ENCODE measurements at places on chromosomes 7 and 10. TPM values are rescaled to one million over a fixed set of nuclear protein-coding genes. Genes with fewer than 3 reads are reported as not detected.
A peak's percentile ranks its signal among the peaks of the same experiment; 100 is the strongest.

ACSM6 gene
- not detected for total RNA-seq

NCF1 gene
- 0.27 TPM for total RNA-seq

CPA2 gene
- total RNA-seq: 0.73 TPM

CHPF2 gene
- total RNA-seq: 56.5 TPM

AKR1C3 gene
- 1.3 TPM for total RNA-seq

CHAT gene
- total RNA-seq: not detected

GIMAP1 gene
- total RNA-seq: not detected

TAS2R41 gene
- not detected for total RNA-seq

CLDN4 gene
- 175 TPM for total RNA-seq

DNA sequence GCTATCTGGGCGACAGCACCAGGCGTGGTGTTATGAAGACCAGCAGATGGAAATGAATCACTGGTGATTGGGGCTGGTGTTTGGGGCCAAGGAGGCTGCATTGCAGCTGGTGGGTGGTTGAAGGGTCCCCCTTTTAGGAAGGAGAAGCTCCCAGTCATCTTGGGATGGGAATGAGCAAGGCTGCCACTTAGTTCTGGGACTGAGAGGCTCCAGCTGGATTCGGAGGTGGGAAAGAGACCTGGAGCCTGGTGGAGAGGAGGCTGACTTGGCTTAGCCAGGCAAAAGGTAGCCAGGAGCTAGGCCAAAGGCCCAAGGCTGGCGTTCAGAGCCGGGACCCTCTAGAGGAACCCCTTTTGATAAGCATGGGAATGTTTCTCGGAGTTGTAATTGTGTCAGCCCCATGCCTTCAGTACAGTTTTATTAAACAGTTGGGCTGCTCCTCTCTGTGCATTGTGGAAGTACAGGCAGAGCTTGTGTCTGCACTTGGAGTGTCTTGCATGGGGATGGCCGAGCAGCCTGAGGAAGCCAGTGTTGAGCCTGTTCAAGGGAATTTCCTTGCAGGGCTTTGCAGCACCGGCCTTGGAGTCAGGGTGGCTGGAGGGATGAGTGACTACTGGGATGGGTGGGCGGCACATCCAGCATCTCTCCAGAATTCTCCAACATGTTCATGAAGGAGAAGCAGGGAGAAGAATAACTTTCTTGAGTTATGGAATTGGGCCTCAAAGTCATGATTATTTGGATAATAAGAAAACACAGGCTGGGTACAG, 234.9 kb downstream of the BAMBI start:
- DNase-seq: no peak

DNA sequence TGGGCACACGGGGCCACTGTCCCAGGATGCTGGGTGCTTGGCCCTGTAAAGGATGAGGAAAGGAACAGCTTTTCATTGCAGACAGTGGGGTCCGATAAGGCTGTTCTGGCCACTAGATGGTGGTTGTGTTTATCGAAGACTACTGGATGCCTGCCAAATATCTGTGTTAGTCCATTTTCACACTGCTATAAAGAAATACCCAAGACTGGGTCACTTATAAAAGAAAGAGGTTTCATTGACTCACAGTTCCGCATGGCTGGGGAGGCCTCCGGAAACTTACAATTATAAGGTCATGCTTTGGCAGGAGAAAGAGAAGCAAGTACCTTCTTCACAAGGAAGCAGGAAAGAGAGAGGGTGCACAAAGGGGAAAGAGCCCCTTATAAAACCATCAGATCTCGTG, 32.2 kb upstream of the GARS1 start:
- DNase-seq: no peak

- no peak for DNase-seq
These were observed 36.4 kb downstream of the ANTXRL start for GRCh38 chr10:46323176-46323575.

DNA sequence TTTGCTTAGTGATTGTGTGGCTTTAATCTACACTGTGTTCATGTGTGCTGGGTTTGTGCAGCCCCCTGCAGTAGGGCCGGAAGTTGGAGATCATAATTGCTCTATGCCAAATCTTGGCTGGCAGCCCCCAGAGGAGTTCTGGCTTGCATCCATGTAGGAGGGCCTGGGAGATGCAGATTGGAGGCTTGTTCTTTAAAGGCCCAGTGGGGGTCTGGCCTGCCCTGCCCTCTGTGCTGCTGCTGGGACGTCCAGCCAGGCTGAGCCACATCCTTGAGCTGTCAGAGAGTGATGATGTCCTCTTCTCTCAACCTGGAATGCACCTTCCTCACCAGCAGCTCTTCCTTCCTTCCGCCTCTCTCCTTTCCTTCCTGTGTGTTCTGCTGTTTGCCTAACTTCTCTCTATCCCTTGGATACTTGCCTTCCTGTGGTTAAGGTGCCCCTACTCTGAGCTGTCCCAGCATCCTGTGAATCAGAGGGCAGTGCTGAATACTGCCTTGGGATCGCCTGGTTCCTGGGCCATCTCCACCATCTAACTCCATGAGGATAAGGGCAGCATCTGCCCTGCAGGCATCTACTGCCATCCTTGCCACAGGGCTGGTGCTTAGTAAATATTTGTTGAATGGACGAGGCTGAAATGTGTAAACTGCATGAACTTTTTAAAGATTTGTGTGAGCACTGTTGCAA, 30.2 kb downstream of the DOCK1 start:
- DNase-seq: no peak

DNA sequence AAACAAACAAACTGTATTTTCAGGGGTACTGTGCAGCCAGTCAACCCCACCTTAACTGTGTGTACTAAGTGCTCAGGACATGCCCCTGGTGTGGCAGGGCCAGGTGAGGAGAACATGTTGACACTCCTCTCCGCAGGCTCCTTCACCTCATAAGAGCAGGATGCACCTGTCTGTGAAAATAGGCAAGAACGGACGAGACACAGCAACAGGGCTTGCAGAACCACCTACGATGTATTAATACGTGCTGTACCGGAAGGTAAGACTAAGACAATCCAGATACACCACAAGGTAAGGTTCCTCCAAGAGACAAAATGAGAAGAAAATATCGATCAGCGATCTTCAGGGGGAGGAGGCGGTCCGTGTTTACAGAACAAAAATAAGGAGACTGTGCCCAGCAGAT, 65.8 kb upstream of the CAMK2B start:
- DNase-seq: peak; percentile 20

- no peak for DNase-seq
These were observed 124.8 kb upstream of the CHST15 start for GRCh38 chr10:124217906-124218804.

DNA sequence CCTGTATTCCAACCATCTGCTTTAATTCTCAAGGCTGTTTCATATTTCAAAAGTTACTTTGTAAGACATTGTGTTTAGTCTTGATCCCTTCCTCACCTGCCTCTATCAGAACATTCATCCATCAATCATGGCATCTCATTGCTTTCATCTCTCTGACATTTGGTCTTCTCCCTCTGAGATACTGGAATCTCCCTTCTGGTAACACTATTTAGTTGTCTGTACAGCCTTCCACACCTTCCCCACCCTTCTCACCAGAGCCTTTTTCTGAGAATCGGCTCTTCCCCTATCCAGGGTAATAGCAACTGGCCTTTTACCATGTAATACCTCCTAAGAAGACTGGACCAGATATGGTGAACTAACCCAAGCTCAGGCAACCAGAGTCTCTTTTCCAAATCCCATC, 10.1 kb downstream of the CACNA2D1 start:
- DNase-seq: no peak

DNA sequence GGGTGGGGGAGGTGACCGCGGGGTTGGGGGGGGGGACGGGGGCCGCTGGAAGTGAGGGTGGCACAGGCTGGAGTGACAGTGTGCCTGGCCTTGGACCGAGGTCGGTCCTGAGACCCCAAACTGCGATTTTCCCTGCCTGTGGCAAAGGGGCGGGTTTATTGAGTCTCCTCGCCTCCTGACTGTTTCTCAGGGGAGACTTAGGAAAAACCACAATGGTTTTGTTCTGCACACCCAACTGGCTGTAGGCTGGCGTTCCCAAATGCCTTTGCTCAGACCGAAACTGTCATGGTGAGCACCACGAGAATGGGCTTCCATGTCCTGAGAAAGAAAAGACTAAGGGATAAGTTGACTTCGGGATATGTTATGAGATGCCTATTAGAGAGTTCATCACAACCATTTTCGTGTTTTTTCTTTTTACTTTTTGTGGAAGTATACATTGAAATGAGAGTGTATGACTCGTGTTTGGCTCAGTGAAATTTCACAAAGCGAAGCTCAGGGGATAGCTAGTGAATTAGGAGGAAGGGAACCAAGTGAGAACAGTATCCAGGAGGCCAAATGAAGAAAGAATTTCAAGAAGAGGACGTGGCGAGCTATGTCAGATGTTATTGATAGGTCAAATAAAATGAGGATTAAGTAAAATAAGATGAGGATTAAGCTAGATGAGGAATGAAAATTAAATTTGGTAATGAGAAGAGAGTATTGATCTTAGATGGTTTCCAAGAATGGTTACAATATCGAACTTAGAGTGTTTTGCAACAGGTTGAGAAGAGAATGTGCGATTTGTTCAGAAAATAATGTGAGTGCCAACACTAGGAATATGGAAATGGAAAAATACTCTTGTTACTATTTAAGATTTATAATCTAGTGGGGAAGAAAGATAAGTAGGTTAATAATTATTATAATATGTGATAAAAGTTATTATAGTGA, 918 bp downstream of the NET1 start:
- DNase-seq: no peak

GRCh38 chr7:142854372-142855113, at the start of gene EPHB6:
EPHB6 (plus strand) TSS chr7:142855076; CDS start chr7:142863228, 8,152 bp downstream.
- DNase-seq: peak; percentile 71

DNA sequence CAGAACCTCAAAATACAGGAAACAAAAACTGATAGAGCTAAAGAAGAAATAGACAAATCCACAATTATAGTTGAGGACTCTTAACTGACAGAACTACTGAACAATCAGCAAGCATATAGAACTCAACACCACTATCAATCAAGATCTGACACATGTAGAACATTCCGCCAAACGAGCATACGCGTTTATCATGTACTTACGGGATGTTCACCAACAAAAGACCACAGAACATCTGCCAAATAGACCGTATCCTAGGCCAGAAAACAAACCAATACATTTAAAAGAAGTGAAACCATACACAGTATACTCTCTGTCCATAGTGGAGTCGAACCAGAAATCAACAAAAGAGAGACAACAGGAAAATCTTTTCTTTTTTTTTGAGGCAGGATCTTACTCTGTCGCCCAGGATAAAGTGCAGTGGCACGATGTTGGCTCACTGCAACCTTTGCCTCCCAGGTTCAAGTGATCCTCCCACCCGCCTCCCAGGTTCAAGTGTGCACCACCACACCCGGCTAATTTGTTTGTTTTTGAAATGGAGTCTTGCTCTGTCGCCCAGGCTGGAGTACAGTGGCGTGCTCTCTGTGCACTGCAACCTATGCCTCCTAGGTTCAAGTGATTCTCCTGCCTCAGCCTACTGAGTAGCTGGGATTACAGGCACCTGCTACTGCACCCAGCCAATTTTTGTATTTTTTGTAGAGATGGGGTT, 5.1 kb downstream of the GNA12 start:
- DNase-seq: no peak

GRCh38 chr7:46145412-46145811, 224.3 kb upstream of the IGFBP3 start:
- no peak for DNase-seq

GRCh38 chr7:158150234-158150633, 437.4 kb downstream of the PTPRN2 start:
- no peak for DNase-seq

GRCh38 chr7:112529521-112529920, 48.7 kb downstream of the LSMEM1 start:
- no peak for DNase-seq

DNA sequence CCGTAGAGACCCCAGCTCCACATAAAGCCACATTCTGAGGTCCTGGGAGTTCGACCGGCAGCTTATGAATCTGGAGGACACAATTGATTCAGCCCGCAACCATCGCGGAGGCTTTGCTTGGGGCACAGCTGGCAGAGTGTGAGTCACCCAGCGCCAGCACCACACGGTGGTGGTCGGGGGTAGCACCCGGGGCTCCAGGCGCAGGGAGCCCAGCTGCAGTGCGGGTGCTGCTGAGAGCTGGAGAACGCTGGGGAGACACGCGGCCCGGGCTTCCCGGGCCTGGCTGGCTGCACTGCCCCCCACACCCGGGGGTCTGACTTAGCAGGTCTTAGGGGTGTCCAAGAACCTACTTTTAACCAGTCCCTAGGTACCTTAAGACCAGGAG, 87.9 kb downstream of the PAXIP1 start:
- no peak for DNase-seq

- no peak for DNase-seq
These were observed 32.1 kb upstream of the CHST15 start for GRCh38 chr10:124125305-124126116.

DNA sequence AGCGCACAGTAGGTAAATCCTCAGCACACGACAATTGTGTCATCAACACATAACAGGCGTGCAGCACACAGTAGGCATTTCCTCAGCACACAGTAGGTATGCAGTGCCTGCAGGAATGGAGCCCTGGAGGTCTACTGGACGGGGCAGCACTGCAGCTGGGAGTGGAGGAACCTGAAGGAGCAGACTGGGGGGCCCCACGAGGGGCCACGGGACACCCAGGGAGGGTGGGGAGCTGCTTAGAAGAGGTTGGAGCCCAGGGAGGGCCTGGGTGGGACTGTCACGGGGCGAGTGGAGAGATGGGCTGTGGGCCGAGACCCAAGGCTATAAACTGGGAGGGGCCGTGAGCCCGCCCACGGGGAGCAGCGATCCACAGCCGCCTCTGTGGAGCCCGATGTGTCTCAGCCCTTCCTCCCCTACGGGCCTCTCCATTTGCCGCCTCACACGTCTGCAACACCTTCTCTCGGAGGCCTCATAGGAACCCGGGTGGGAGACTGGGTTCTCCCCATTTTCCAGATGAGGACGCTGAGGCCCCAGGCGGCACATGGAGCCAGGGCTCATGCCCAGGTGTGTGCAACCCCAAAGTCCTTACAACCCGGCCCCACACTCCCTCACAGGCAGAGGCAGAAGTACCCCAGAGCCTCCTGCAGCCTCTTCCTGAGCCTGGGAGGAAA, 101.5 kb downstream of the MICALL2 start:
- no peak for DNase-seq

DNA sequence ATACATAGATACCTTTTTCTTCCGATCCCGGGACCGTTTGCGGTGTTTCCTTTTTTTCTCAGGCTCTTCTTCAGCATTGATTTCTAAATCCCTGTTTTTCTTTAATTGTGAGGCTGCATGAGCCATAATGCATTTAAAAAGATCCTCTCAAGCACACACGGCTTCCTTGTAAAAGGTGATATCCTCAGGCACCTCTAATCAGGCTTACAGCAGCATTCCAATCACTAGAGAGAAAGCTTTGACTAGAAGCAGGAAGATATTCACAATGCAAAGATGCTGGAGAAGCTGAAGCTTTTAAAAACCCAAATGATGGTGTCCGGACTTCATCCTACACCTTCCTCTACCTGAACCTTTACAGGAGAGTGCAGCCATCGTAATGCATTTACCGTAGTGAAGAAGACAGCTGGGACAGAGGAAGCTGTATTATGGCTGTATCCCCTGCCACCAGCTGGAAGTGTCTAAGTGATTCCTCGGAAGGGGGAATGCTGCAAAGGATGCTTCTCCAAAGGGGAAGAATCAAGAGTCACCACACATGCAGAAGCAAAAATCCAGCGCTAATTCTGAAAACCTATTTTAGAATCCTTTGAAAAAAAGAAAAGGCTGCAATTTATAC, at the start of gene ANK3:
TSS of gene ANK3 (minus strand) at position 463 of the 613 bp plus-strand sequence. CDS start at position 126, 337 bp downstream.
- no peak for DNase-seq
